ENCODE measurements at places on chromosomes 7 and 10.

DNA sequence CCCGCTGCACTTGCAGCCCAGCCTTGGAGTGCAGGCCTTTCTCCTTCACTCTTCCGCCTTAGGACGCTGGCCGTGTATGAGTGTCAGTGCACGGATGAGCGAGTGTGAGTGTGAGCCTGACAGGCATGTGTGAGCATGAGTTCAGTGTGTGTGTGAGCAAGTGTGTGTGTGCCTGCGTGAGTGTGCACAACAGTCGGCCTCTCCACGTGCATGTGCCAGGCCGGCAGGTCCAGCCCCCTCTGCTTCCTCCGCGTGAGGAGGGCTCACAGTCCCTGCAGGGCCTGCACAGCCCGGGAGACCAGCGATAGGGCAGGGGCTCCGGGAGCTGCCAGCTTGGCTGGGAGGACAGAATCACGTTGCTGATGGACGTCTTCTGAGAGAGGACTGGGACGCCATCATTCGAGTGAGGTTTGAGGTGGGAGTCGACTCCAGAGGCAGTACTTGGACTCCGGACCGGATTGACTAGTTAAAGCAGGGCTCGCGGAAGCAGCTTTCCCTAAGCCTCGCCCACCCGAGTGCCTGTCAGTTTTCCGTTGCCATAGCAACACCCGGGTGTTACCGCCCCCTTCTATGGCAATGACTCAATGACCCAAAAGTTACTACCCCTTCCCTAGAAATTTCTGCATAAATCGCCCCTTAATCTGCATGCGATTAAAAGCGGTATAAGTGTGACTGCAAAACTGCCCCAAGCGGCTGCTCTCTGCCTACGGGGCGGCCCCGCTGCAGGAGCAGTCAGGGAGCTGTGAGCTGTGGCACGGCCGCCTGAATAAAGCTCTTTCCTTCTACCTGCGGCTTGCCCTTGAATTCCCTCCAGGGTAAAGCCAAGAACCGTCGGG, 19.6 kb upstream of the CFAP46 start:
- peak; percentile 71 for DNase-seq

DNA sequence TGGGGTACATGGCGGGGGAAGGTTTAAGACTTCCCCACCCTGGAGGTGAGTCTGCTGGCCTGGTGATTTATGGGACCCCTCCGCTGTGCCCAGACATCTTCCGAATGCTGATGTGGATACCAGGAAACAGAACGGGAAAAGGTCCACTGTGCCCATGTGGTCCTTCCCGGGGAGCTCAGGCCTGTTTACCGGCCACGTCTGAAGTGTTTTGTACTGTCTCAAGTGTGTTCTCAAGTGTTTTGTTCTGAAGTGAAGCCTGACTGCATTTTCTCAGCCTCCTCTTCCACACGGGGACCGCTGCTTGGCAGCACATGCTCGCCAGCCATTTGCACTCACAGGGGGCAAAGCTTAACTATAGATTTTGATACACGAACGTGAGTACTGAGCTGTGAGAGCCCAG, 127.2 kb downstream of the TEX36 start:
- no peak for DNase-seq

GRCh38 chr7:94577357-94577756, 67.7 kb downstream of the CASD1 start:
- no peak for DNase-seq

- DNase-seq = no peak
These were observed 310.4 kb downstream of the HGF start for GRCh38 chr7:81459485-81459884.

DNA sequence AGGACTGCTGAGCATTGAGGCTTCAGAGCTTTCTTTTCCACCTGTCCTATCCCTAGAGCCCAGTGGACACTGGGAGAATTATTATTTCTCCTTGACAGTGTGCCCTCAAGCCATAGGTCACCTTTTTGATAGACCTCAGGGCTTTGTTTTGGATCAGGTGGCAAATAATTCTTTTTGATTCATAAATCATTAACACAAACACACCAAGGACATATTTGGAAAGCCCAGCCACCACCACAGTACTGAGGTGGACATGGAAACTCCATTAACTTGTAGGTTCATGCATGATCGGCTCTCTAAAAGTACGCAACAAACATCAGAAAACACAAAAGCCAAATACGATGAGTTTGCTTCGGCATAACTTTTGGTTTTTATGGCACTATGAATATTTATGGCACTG, 17.8 kb upstream of the PLEKHS1 start:
- no peak for DNase-seq

GRCh38 chr7:148954766-148955165, 70.7 kb upstream of the EZH2 start:
- no peak for DNase-seq
